ENCODE measurements at places on chromosomes 3 and 15. TPM values are rescaled to one million over a fixed set of nuclear protein-coding genes. Genes with fewer than 3 reads are reported as not detected.

GRCh38 chr3:68088216-68088615 lies 433.8 kb upstream of the SUCLG2 start:
- H3K4me3 ChIP-seq: no peak overlapping the region
- H3K27ac ChIP-seq: no peak overlapping the region
- peak; percentile 7 for DNase-seq
- no peaks in the 10 kb centered on the region for H3K36me3 ChIP-seq

DNA sequence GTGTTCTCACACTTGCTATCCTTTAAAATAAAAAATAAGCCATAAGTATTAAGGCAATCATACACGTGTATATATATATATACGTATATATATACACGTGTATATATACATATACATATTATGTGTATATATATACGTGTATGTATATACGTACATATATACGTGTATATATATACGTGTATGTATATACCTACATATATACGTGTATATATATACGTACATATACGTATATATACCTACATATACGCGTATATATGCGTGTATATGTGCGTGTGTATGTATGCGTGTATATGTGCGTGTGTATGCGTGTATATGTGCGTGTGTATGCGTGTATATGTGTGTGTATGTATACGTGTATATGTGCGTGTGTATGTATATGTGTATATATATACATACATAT lies 477.3 kb upstream of the ARRDC4 start:
- no peaks in the 10 kb centered on the region for H3K27me3 ChIP-seq
- no peaks in the 10 kb centered on the region for H3K36me3 ChIP-seq
- no peak overlapping the region for H3K4me3 ChIP-seq

- H3K27ac ChIP-seq: no peak overlapping the region
- peaks cover 18% of the 10 kb centered on the region for H3K36me3 ChIP-seq
- H3K27me3 ChIP-seq: no peaks in the 10 kb centered on the region
- peaks cover 9% of the 10 kb centered on the region for H3K4me1 ChIP-seq
- DNase-seq: no peak
- H3K4me3 ChIP-seq: no peak overlapping the region
These were observed 31.3 kb downstream of the TLE3 start for GRCh38 chr15:70066447-70066846.

DNA sequence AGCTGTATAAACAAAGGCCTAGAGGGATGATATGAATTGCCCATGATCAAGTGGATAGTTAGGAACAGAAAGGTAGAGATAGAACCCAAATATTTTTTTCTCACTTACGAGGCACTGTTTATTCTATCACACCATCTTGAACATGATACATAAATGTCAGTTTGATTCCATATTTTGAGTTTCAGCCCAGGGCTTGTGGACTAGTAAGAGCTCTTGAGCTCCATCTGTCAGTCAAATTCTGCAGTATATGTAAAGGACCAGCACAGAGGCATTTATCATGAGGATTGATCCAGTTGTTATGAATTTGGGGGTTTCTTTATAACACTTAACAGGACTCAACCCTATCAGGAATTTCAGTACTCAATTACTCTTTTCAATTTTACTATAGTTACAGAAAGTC lies 4.8 kb downstream of the SLC27A2 start:
- peak overlapping the region; percentile 8 for H3K27ac ChIP-seq
- peaks cover 7% of the 10 kb centered on the region for H3K36me3 ChIP-seq
- peaks cover 28% of the 10 kb centered on the region for H3K4me1 ChIP-seq
- H3K27me3 ChIP-seq: peaks cover under 1% of the 10 kb centered on the region
- peak overlapping the region; percentile 38 for H3K4me3 ChIP-seq
- DNase-seq: no peak

DNA sequence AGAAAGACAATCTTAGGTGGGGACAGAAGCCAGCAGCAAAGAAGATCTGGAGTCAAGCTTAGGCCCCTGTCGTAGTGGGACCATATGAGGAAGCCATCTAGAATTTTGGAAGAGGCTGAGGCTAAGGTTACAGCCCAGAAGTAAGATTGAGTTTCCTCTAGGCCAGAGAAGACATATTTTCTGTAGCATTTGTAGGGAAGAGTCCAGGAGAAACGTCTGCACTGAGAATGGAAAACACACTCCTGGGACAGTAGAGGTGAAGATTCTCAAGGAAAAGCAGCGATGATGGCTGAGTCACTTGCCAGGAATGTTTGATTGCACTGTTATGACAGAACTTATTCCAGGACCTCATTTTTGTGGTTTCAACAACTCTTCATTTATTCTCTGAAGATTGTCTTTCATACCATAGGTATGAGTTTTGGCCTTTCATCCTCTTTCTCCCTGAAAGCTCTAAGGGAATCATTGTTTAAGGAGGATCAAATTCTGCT lies 107.2 kb downstream of the GTPBP8 start:
- no peaks in the 10 kb centered on the region for H3K27me3 ChIP-seq
- H3K4me3 ChIP-seq: no peak overlapping the region
- H3K27ac ChIP-seq: no peak overlapping the region
- no peak for DNase-seq
- H3K36me3 ChIP-seq: no peaks in the 10 kb centered on the region

The CPEB1 gene
- total RNA-seq: 0.48 TPM

The TRPM1 gene
- total RNA-seq: not detected

- peaks cover 2% of the 10 kb centered on the region for H3K36me3 ChIP-seq
- H3K4me1 ChIP-seq: peaks cover 27% of the 10 kb centered on the region
- H3K27me3 ChIP-seq: peaks cover 39% of the 10 kb centered on the region
- H3K4me3 ChIP-seq: no peak overlapping the region
- peak overlapping the region; percentile 40 for H3K27ac ChIP-seq
These were observed 47.4 kb downstream of the MRPL46 start for GRCh38 chr15:88419830-88420229.

DNA sequence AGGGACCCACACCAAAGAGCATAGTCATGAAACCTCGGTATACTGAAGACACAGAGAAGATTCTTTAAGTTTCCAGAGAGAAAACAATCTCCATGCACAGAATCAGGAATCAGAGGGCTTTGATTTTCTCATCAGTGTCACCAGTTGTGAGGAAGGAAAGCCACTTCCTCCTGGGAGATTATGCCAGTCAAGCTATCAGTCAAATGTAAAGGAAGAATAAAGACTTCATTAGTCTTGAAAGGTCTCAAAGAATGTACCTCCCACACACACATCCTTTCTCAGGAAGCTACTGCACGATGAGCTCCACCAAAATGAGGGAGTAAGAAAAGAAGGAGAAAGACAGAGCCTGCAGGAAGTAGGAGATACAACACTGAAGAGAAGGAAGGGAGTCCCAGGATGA lies 486.3 kb downstream of the SHQ1 start:
- no peaks in the 10 kb centered on the region for H3K4me1 ChIP-seq
- peaks cover 18% of the 10 kb centered on the region for H3K27me3 ChIP-seq
- no peak overlapping the region for H3K27ac ChIP-seq
- no peak overlapping the region for H3K4me3 ChIP-seq

- peak; percentile 45 for DNase-seq
- no peaks in the 10 kb centered on the region for H3K4me1 ChIP-seq
- H3K27ac ChIP-seq: no peak overlapping the region
- H3K4me3 ChIP-seq: no peak overlapping the region
- H3K27me3 ChIP-seq: peaks cover 6% of the 10 kb centered on the region
- H3K36me3 ChIP-seq: peaks cover 2% of the 10 kb centered on the region
These were observed 37.7 kb upstream of the FGD5 start for GRCh38 chr3:14780927-14781507.

The CILP gene
- not detected for total RNA-seq

GRCh38 chr3:12139111-12139511 lies 19.6 kb downstream of the TIMP4 start:
- H3K27me3 ChIP-seq: peaks cover 15% of the 10 kb centered on the region
- no peak overlapping the region for H3K27ac ChIP-seq
- DNase-seq: peak; percentile 27

The APH1B gene
- total RNA-seq: 24.4 TPM

The CCDC80 gene
- total RNA-seq: not detected

GRCh38 chr15:101258238-101259144 lies 6.6 kb upstream of the CHSY1 start:
- DNase-seq: peak; percentile 60
- H3K4me3 ChIP-seq: no peak overlapping the region
- H3K27ac ChIP-seq: peak overlapping the region; percentile 79
- H3K27me3 ChIP-seq: peaks cover 21% of the 10 kb centered on the region
- no peaks in the 10 kb centered on the region for H3K36me3 ChIP-seq
- H3K4me1 ChIP-seq: peaks cover 25% of the 10 kb centered on the region

DNA sequence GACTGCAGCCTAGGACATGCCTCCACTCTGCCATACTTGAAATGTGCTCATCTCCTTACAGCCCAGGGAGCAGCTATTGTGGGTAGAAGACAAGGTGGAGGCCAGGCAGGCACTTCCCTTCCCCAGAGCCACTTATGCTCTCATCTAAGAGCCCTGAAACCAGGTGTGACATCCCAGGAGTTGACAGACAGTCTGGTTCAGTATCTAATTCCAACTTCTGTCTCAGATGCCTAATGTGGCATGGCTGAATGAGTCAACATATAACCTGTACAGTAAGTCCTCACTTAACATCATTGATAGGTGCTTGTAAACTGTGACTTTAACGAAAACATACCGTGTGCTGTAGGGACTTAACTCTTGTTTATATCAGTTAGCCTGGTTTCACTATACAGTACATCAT lies 1.2 kb upstream of the CAPN3 start:
- no peaks in the 10 kb centered on the region for H3K4me1 ChIP-seq
- H3K36me3 ChIP-seq: peaks cover 2% of the 10 kb centered on the region
- no peak overlapping the region for H3K27ac ChIP-seq

- DNase-seq: no peak
- no peak overlapping the region for H3K27ac ChIP-seq
- H3K27me3 ChIP-seq: no peaks in the 10 kb centered on the region
- H3K36me3 ChIP-seq: no peaks in the 10 kb centered on the region
- H3K4me3 ChIP-seq: no peak overlapping the region
These were observed 77.6 kb upstream of the WNT5A start for GRCh38 chr3:55564726-55565125.

DNA sequence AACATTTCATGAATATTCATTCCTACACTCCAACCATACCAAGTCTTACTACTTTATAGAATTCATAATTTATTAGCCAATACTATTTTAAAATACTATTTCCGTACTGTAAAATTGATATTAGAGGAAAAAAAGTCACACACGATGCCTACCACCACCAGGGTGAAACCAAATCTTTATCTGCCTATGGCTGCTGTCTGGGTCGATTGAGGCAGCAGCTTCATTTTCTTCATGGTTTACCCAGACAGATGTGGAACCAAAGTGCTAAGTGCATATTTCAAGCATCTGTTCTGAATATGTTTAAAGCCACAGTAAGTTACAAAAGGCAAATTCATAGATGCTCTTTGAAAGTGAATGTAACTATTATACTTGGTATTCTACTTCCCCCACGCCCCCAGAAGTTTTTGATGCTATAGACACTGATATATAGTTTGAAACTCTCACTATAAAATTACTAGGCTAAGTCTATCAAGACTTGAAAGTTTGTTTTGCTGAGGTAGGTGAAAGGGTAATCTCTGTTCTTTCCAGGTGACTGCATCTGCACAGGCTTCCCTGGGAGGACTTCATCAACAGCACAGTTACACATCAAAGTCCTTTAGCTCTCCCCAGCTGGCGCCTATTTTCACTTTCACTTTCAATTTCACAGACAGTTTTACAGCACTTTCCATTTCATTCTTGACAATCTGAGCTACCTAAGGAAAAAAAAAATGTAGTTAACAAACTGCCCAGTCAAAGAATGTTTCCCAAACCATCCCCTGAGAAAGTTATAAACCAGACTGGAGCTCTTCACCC lies 113.9 kb downstream of the POLQ start:
- DNase-seq: peak; percentile 33
- no peaks in the 10 kb centered on the region for H3K27me3 ChIP-seq
- peak overlapping the region; percentile 11 for H3K4me3 ChIP-seq
- peaks cover 21% of the 10 kb centered on the region for H3K36me3 ChIP-seq
- H3K4me1 ChIP-seq: peaks cover 13% of the 10 kb centered on the region

GRCh38 chr15:52102463-52102862 lies 10.1 kb downstream of the BCL2L10 start:
- H3K27ac ChIP-seq: no peak overlapping the region
- no peaks in the 10 kb centered on the region for H3K4me1 ChIP-seq
- no peaks in the 10 kb centered on the region for H3K36me3 ChIP-seq
- H3K27me3 ChIP-seq: no peaks in the 10 kb centered on the region
- no peak overlapping the region for H3K4me3 ChIP-seq

The RASGRP1 gene
- 183 TPM for total RNA-seq

GRCh38 chr3:114595522-114596028 lies 301.7 kb downstream of the TIGIT start:
- peaks cover 6% of the 10 kb centered on the region for H3K4me1 ChIP-seq
- H3K27ac ChIP-seq: no peak overlapping the region

The ATP1B3 gene
- total RNA-seq: 79.8 TPM

DNA sequence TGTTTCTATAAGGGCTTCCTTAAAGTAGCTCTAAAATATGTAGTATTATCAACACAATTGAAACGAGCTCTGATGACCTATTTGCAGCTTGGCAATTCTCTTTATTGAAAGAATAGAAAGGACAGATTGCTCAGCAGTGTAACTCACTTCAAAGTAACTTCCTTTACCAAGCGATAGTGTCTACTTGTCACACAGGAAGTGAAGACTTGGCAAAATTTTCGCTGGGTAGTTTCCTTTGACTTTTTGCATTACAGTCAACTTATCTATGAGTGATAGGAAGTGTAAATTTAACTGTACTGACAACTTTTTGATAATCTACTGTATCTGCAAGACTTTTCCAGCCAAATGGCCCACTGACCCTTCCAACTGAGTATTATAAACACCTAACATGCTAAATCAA lies 22.8 kb downstream of the SLC9A9 start:
- H3K27ac ChIP-seq: peak overlapping the region; percentile 79
- DNase-seq: no peak
- no peaks in the 10 kb centered on the region for H3K27me3 ChIP-seq

DNA sequence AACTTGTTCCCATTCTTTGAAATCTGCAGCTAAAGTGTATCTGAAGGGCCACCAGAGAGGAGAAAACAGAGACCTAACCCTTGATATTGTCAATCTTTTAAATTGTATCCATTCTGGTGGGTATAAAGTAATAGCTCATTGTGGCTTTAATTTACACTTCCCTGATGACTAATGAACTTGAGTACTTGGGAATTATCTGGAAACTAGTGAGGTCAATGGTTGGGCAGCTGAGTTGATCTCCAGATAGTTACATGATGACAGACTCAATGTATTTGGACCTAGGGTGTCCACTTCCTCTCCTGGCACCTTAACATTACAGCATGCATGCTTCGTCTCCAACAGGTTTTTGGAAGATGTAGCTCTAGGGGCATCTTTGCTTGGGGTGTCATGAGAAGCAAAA lies 195.2 kb downstream of the PDCD6IP start:
- no peak overlapping the region for H3K27ac ChIP-seq
- DNase-seq: no peak
- no peaks in the 10 kb centered on the region for H3K4me1 ChIP-seq
- peaks cover 11% of the 10 kb centered on the region for H3K27me3 ChIP-seq
